ENCODE measurements at places on chromosomes 2 and 18.

DNA sequence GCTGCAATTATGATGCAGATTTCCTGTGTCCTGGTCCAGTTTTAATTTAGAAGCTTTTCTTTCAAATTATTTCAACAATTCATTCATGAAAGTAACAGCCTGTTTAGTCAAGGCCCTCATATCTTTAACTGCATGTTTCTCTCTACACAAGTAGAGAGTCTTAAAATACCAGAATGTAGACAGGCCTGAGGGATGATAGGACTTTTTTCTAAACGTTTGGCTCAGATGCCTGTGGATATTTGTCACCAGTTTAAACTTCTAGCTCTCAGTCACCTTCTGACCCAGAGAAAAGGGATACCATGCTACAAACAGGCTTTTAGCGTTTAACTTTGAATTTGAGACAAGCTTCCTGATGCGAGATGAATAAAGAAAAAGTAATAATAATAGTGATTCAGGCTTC, 15.7 kb downstream of the COL5A2 start:
- DNase-seq, result peak; percentile 24

DNA sequence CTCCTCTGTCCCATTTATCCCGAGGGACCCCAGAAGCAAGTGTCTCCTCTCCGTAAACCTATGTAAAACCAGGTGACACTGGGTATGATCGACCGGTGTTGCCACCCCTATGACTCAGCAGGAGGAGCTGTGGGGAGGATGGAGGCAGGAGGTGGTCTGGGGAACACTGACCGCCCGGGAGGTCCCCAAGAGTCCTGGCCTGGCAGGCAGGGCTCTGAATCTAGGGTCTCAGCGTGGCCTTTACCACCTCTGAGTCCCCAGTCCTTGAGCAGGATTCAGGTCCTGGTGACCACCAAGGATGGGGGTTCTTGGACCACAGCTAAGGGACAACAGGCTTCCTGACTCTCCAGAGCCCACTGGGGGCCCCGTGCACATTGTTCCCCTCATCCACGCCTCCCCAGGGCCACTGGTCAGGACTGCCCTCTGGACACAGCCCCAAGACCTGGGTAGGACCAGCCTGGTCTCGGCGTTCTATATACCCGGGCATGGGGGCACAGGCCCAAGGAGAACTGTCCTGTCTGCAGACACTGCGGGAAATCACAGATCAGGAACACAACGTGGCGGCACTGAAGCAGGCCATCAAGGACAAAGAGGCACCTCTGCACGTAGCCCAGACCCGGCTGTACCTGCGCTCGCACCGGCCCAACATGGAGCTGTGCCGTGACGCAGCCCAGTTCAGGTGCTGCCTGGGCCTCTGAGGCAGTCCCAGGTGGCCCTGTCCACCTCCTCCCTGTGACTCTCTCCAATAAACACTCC, 4.0 kb downstream of the TEKT4 start:
- DNase-seq, result no peak

DNA sequence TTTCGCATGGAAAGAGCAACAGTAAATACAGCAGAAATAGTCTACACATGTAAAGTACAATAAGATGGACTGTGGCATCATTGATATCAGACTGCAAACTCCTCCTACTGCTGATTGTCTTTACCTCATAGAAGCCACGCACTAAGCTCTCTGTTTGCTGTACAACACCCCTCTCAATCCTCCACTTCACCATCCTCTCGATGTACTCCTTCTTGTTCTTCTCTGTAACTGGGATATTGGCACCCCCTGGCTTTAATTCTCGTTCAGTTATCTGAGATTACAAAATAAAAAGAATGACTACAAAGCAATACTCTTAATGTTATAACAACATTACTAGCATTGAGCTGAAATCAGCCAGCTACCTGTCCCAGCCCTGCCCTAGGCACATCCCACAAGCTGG, 49.3 kb upstream of the STK17B start:
- DNase-seq, result no peak

DNA sequence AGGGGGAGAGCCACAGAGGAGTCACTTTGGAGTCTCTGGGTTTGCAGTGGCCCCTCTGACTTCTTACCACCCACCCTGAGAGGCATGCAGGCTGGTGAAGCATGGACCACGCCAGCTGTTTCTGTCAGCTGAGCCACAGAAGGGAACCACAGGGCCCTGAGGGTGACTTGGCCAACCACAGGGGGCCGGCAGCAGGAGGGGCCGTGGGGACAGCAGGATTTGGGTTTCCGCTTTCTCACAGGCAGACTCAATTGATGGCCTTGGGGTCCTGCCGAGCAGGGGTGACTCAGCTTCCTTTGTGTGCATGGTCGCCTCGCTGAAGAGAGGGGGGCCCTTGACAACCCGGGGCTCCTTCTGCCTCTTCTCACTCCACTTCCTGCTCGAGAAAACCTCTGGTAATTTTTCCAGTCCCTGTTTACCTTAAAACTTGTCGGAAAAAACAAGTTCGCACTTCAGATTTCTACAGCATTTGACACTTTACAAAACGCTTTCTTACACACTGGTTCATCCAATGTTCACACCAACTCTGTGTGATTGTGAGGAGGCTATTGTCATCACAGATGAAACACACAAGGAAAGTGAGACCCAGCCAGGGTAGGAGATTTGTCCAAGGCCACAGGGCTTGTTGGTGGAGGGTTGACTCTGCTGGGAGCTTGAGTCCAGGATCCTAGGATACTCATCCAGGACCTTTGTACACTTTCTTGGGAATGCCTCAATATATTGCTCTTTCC, 311.2 kb downstream of the LPIN1 start:
- no peak for DNase-seq

GRCh38 chr18:61031626-61032025, 301.6 kb upstream of the CDH20 start:
- no peak for DNase-seq

GRCh38 chr2:239399921-239400595, 762 bp downstream of the HDAC4 start:
- DNase-seq, result no peak

GRCh38 chr2:88187927-88188326, 17.8 kb downstream of the THNSL2 start:
- DNase-seq, result no peak

DNA sequence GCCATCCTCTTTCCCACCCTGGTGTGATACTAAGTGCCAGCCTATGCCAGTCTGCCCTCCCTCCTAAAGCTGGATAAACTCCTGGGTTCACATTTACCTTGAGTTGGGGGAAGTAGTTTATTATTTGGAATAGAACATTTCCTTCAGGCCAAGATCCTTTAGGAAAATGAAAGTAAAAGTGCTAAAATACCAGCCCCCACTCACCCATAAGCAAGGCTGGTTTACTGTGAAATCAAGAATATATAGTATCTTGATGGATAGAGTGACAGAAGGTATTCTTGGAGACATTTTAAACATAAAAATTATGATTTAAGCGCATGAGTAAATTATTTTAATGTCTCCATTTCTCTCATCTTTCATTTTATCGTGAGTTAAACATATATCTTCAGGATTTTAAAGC, 27.1 kb downstream of the ZNF532 start:
- DNase-seq, result no peak

GRCh38 chr2:197088694-197089093, 162.2 kb upstream of the PGAP1 start:
- DNase-seq, result no peak

DNA sequence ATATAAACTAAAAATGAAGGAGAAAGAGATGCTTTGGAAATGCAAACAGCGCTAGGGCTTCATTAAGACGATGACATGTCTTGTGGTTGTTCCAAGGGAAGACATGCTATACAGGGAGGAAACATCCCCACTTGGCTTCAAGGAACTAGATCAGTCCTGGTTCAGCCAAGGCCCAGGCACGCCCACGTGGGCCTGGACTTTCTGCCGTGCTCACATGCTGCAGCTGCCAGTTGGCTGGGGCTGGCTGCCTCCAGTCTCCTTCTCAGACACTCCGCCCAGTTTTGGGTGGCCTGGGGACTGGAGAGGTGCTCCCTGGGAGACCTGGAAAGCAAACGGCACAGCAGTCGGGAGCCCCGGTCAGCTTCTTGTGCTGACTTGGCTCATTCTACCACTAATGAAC, 109.6 kb downstream of the GLI2 start:
- DNase-seq, result no peak

DNA sequence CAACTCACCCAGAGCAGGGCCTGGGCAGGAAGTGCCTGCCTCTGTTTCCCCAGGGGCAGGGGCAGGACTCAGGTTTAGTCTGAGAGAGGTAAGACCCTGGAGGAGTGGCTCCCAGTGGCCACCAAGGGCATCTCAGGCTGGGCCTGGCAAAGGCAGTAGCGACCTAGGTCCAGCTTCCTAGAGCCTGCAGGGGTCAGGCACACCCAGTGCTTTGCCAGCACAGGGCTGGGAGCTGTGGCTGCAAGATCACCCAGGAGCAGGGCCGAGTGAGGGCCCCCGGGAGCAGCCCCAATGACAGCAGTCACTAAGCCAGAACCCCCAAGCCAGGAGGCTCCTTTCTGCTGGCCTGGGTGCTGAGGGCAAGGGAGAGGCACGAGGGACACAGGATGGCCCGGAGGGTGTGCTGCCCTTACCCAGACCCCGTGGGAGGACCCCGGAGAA, 8.8 kb upstream of the DUSP2 start:
- DNase-seq, result no peak

DNA sequence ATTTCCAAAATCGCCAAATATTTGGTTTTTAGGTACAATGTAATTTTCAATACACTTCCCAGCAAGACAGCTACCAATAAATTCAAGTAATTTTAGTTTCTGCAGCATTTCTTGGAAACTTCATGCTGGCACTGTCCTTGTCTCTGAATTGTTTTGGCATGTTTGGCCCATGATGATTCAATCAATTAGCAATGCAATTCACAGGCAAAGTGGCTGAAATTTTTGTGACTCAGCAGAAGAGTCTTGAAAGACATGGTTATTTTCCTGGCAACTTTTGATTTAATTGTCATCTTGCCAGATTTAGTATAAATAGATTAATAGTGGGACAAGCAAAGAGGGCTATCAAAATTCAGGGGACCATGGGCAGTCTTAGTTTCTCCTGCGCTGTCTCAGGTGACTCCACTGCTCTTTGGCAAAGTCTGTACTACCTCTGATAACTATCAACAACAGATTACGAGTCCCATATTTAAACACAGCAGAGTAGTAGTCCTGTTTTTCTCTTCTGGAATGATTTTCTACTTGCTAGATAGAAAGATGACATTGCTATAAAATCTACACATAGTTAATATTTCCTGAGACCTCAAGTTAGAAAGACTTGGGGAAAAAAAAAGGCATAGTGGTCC, 88.9 kb upstream of the CYP26B1 start:
- DNase-seq, result peak; percentile 41

DNA sequence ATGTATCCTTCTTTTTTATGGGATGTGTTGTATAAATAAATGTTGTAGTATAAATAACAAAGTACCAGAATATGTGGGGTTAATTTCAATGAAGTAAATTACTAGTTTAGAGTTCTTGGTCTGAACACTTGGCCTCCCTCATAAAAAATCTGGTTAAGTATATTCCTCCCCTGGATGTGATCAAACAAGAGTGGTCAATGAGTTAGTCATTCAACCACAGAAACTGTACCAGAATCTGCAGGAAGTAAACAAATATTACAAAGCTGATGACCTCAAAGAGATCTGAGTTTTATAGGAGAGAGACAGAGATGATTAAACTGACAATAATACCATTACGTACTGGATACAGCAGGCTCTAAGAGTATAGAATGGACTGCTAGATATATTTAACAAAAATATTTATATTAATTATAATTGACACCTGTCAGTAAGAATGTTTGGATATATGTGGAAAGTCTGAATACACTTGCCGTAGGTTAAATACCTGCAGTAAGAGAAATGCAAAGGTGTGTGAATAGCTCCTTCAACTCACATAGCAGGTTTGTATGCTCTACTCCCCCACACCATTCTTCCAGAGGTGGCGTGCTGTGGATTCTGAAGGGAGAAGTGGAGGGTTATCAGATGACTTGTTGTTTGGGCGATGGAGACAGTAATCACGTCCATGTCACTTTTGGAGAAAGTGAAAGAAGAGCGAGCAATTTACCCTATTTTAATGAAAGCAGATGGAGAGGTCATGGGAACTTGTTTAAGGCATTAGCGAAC, 108.3 kb upstream of the LRATD1 start:
- DNase-seq, result peak; percentile 35

DNA sequence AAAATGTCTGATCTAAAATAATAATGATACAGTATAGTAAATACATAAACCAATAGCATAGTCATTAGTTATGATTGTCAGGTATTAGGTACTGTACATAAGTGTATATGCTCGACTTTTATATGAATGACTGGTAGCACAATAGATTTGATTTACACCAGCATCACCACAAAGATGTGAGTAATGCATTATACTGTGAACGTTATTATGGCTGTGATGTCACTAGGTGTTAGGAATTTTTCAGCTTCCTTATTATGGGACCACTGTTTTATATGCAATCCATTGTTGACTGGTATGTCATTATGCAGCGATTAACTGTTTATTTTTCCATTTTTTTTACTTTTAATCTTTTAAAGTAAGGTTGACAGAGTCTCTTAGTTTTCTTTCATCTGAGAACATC, 23.7 kb downstream of the ATP9B start:
- no peak for DNase-seq

GRCh38 chr2:95344656-95345055, 47.5 kb downstream of the KCNIP3 start:
- no peak for DNase-seq

- no peak for DNase-seq
Observed at GRCh38 chr2:27070653-27071276, 689 bp downstream of the OST4 start.

DNA sequence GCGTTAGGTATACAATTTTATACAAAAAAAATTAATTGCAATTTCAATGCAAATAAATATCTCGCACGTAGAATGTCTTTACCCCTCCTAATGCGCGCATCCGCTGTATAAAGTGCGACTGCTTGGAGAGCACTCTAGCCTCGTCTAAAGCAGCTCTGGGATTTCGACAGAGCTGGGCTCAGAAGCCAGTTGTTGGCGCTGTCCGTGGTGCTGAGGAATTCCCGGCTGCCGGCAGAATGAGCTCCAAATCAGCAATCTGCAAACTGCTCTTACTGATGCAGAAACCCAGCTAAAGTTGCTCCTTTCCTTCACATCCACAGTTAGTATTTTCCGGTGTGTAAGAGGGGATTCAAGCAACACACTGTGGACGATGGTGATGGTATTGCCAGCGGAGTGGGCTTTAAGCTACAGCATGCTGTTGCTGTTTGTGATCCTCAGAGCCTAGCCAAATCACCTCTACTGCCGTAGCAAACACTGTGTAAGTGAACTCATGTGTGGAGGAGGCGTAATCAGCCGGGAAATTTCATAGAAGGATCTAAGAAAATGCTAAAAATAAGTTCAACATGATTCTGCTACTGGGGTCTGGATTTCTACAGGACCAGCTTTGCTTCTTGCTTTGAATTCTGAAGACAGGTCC, at the start of gene VWC2L:
VWC2L (plus strand) TSS at position 137 of the 637 bp plus-strand sequence. CDS start 3,140 bp downstream, outside the sequence.
- DNase-seq, result peak; percentile 74

- no peak for DNase-seq
Observed at GRCh38 chr2:33448220-33448899, 28.1 kb upstream of the RASGRP3 start.

Data from AG08396 (cell line).